ENCODE measurements at places on chromosomes 1 and 21. TPM values are rescaled to one million over a fixed set of nuclear protein-coding genes. Genes with fewer than 3 reads are reported as not detected.

The CASZ1 gene
- 18.8 TPM for total RNA-seq

The VSIG8 gene
- total RNA-seq: 0.10 TPM

The ZNF683 gene
- 1.8 TPM for total RNA-seq

The TFF2 gene
- not detected for total RNA-seq

The TRIM45 gene
- 0.21 TPM for total RNA-seq

The PTPRU gene
- total RNA-seq: 0.52 TPM

The S100A1 gene
- not detected for total RNA-seq

Data from mononuclear cell (primary cell).